ENCODE measurements at places on chromosomes 1 and 21. TPM values are rescaled to one million over a fixed set of nuclear protein-coding genes. Genes with fewer than 3 reads are reported as not detected.

DNA sequence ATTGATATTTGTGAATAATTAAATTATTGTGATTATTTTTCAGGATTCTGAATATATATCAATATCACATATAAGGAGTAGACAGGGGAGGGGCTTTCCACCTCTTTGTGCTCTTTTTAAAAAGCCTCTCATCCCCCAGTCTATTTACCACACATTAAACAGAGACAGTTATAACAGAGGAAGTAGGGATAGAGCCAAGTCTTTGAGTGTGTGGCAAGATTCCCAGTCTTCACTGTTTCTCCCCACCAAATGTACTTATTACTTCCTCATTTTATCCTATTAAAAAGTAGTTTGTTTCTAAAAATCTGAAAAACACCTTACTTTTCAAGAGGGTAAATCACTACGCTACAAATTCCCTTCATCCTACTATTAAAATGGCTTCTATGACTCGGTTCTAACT, 46.7 kb downstream of the EPS15 start:
- no peaks in the 10 kb centered on the region for H3K4me1 ChIP-seq
- DNase-seq, result peak; percentile 41
- H3K27me3 ChIP-seq, result no peaks in the 10 kb centered on the region
- no peaks in the 10 kb centered on the region for H3K36me3 ChIP-seq
- H3K4me3 ChIP-seq, result no peak overlapping the region

The CFHR5 gene
- not detected for total RNA-seq

The FMN2 gene
- 1.5 TPM for total RNA-seq

DNA sequence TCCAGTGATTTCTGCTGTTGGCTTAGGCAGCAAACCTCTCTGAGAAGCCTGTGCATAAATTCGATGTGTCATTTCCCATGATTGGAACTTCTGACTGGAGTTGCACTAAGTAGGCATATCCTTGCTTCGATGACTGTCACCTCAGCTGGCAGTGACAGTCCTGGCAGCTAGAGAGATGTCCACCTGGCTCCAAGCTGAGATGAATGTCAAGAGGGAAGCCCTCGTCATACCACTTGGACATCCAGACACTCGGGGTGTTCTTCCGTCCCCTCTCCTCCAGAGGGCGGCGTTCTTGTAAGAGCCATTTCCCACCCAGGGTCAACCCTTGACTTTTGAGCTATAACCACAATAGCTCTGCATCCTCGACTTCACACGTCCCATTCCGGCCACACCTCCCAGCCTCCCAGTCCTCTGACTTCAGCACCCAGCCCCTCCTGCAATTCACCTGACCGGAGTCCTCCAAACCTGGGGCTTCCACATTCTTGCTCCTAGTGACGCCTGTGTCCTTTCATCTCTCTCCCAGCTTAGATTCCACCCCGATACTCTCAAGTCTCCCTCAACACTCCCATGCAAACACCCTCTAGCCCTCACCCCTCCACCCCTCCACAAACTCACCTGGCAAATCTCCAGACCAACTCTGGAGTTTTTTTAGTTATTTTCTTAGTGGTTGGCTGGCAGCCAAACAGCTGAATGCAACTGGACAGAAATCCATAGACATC, 17.3 kb downstream of the CA6 start:
- peak; percentile 28 for DNase-seq
- no peak overlapping the region for H3K27ac ChIP-seq
- no peaks in the 10 kb centered on the region for H3K36me3 ChIP-seq
- no peak overlapping the region for H3K4me3 ChIP-seq

The MPZL1 gene
- 86.8 TPM for total RNA-seq

The GJB3 gene
- not detected for total RNA-seq

DNA sequence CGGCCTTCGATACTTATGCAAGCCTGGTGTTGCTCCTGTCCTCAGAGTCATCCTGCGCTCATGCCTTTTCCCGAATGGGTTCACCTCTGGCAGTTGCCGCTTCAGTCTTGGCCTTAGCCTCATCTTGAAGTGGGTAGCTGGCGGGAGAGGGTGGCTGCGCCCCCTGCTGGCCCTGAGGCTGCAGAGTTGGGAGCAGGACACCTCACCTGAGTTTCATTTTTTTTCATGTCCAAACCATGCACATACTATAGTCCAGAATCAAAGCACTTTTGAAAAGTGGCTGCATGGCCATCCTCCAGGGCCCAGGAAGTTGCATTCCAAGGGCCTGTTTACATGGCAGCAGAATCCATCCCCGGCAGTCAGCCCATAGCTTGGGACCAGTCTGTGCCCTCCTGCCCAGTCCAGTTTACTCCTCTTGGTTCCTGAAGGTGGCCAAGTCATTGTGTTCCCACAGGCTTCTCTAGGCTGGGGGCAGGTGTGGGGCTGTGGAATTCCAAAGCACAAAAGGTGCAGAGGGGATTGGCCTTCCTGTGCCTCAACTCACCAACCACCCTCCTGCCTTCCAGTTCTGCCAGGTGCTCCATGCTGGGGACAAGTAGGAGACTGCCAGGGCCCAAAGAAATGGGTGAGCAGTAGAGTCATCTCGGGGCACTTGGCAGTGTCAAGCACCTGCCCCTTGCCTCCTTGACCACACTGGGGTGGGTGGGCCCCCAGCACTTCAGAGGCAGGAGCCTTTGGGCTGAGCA, 44.0 kb downstream of the YARS1 start:
- H3K36me3 ChIP-seq, result peaks cover 19% of the 10 kb centered on the region
- no peaks in the 10 kb centered on the region for H3K27me3 ChIP-seq
- peak; percentile 69 for DNase-seq
- H3K27ac ChIP-seq, result no peak overlapping the region

Data from fibroblast of lung (primary cell).